Right cardiac atrium (tissue), 5 donors: ENCODE measurements at places on chromosomes 11 and 22.
A peak's percentile ranks its signal among the peaks of the same experiment; 100 is the strongest.

DNA sequence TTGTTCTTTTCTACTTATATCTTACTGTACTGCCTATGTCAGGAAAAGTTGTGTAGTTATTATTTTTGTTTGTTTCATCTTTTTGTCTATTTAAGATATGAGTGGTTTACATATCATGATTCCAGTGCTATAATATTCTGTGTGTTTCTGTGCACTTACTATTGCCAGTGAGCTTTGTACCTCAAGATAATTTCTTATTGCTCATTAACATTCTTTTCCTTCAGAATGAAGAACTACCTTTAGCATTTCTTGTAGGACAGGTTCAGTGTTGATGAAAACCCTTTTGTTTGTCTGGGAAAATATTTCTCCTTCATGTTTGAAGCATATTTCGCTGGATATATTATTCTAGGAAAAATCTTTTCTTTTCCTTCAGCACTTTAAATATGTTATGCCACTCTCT, 452.7 kb upstream of the FAT3 start:
- no peak for DNase-seq

- DNase-seq = no peak
Measured at GRCh38 chr11:15471895-15472799, 357.4 kb downstream of the INSC start.

- DNase-seq = no peak
Measured at GRCh38 chr11:118138839-118139420, 13.7 kb downstream of the SCN4B start.

GRCh38 chr11:44711113-44711786, 15.5 kb upstream of the TSPAN18 start:
- no peak for DNase-seq

- DNase-seq = peak; percentile 84
Measured at GRCh38 chr22:32623943-32624342, 149.3 kb downstream of the FBXO7 start.

DNA sequence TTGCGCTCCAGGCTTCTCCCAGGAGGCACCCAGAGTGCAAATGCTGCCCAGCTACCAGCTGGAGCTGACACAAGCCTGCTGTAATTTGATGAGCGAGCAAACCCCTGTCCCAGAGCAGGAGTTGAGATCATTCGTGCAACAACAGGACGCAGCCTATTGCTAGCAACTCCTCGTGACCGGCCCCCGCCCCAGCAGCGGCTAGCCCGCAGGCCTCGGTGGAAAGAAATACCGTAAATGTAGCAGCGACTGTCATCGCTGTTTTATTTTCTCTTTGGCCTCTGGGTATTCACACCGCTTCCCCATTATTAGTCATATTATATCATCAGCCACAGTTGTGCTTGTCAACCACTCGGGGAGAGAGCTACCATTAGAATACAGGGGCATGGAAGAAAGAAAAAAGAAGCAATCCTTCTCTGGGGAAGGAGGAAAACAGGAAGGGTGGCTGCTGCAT, 59.2 kb upstream of the ATXN10 start:
- DNase-seq = peak; percentile 83

DNA sequence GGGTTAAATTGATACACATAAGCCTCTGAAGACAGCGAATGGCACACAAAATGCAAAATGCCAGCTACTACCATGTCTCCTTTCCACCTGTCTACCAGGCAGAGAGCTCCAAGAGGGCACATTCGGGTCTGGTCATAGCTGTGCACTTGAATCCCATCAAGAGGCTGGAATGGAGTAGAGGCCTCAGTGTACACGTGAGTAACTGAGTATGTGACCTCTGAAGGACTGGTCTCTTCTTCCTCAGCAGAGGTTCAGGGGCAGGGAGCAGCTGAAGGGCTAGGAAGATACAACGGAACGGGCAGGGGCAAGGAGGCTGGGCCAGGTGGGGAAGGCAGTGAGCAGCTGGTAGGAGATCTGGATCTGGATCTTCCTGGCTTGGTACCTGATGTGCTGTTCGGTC, 56.3 kb upstream of the PHOX2A start:
- DNase-seq = no peak
